ENCODE measurements at places on chromosomes 3 and 15.
A peak's percentile ranks its signal among the peaks of the same experiment; 100 is the strongest.

GRCh38 chr3:138935863-138936740, 10.8 kb downstream of the FOXL2 start:
- peak; percentile 75 for DNase-seq

DNA sequence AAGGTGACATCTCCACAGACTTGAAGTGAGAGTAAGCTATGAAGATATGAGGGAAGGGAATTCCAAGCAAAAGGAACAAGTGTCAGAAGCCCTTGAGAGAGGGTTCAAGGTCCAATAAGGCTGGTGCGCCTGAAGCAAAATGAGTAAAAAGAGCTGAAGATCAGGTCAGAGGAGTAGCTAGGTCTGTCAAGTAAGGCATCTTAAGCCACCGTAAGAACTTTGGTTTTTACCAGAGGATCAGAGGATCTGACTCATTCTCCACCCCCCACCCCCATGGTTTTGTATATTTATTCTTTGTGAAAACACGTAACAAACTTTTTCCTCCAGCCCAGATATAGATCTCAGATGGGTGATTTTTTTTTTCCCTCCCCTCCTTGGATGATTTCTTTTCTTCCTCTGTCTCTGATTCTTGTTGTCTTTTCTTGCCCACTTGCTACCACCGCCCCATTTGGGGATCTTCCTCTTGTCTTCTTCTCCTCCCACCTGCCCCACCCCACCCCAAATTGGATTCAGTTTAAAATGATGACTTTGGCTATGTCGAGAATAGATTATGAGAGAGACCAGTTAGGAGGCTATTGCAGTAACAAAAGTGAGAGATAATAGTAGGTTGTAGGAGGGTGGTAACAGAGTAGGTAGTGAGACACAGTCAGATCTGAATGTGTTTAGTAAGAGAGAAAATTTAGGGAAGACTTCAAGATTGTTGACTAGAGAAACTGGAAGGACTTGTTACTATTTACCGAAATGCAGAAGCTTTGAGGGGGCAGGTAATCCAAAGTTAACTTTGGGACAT, 6.1 kb downstream of the TRMT10C start:
- no peak for DNase-seq

DNA sequence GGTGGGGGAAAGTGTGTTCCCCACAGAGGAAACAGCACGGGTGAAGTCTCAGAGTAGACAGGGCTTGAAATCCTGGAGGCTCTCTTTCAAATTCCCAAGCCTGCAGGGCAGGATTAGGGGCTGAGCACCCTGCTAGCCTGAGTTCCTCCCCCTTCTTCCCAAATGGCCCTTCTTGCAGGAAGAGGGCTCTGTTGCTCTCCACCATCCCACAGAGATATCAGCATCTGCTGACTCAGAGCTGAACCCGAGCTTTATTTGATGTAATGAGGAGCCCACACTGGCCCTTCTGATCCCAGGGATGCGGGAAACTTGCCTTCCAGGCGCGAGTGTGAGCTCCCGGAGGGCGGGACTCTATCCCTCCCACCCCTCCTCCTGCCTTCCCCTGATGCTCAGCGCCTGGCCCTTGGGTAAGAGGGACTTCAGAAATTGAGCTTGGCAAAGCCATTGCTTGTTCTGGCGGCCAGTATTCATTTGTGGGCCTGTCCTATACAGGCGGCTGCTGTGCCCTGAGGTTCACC, 1.4 kb upstream of the STRA6 start:
- DNase-seq = no peak

- no peak for DNase-seq
Observed at GRCh38 chr3:64760258-64760657, 72.5 kb upstream of the ADAMTS9 start.

GRCh38 chr15:23038726-23039142, 635 bp downstream of the TUBGCP5 start:
- DNase-seq = no peak

DNA sequence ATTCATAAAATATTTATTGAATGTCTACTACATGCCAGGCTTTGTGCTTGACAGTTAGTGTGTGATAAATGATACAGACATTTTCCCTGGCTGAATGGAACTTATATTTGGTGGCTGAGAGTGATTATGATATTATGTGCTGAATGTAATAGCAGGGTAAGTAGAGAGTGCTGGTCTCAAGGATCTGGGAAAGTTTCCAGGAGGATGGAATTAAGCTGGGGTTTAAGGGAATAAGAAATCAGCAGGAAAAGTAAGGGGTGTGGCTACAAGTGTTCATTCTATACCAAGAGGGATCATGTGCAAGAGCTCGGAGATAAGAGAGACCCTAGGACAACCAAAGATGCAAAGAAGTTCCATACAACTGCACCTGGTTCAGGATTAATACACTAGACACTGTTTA, 500.1 kb upstream of the CFAP20DC start:
- no peak for DNase-seq

- DNase-seq = no peak
Observed at GRCh38 chr3:197907196-197907595, 42.8 kb upstream of the RPL35A start.

- no peak for DNase-seq
Observed at GRCh38 chr15:84654689-84655453, 788 bp upstream of the WDR73 start.

- no peak for DNase-seq
Observed at GRCh38 chr3:72727172-72727571, 121.1 kb downstream of the SHQ1 start.

- DNase-seq = no peak
Observed at GRCh38 chr3:179421500-179421899, 29.8 kb downstream of the GNB4 start.

GRCh38 chr3:13336592-13336991, 83.5 kb downstream of the NUP210 start:
- DNase-seq = no peak

- DNase-seq = no peak
Observed at GRCh38 chr3:128367221-128367620, 99.5 kb downstream of the DNAJB8 start.

- DNase-seq = no peak
Observed at GRCh38 chr3:24460974-24461373, 33.7 kb downstream of the THRB start.

- no peak for DNase-seq
Observed at GRCh38 chr3:20324664-20325478, 138.9 kb upstream of the SGO1 start.

DNA sequence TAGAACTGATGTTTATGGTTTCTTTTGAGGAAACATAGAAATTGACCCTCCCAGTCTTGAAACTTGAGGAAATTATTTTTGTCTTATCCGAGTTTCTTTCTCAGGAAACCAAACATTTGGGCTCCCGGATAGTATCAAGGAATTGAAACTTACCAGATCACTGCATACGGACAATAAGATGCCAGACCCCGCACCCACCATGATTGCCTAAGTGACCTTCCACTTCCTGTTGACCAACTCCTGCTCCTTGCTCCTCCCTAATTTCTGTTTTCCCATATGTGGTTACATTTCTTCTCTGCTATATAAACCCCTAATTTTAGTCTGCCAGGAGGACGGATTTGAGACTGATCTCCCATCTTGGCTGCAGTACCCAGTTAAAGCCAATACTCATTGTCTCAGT, 118.4 kb upstream of the TPRG1 start:
- DNase-seq = no peak

DNA sequence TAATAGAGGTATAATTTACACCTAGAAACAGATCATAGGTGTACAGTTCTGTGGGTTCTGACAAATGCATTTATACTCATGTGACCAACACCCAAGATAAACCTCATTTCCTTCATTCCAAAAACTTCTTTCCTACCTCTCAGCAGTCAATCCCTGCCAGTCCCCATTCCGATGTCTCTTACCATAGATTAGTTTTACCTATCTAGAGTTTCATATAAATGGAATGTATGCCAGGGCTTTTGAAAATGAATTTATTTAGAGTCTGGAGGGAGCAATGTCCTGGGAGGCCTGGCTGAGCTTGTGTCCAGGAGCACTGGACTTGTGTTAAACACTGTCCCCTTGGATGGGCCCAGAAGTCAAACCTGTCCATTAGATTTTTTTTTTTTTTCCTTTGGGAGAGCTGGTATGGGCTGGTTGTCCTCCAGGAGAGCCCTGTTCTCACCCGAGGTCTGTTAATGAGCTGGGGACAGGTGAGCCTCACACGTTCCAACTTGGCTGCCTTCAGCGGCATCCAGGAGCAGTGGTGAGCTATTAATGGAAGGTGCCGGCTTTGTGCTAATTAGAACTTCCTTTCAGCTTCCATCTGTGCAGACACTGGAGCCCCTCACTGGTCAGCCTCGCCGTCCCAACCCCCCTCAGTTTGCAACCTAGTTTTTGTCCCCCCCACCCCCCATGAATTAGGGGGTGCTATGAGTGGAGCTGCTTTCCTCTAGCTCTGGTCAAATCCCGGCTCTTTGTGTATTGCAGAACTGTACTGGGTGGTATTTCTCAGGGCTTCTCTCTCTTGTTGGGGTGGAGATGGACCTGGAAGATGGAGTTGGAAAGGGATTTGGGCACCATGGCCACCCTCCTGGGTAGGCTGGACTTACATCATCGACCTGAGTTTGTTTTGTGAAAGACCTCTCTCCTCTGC, 40.7 kb upstream of the POLG start:
- no peak for DNase-seq

DNA sequence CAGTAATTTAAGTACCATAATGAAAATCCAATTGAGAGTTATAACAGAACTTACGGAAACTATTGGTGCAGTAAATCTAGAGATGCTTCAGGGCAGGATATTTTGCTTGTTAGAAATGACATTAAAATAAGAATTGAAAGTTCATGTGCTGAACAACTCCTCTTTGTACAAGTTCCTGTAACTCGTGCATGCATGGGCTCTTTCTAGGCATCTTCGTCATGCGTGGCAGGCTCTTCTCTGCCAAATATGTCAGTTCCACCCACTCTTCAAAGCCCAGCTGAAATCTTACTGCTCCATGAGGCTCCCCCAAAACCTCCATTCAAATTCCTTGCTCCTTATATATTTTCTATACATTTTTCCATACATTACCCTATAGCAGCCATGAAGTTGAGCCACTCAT, 48.7 kb downstream of the FBN1 start:
- DNase-seq = no peak

GRCh38 chr15:65901336-65901735, 32.0 kb downstream of the RAB11A start:
- no peak for DNase-seq

GRCh38 chr15:52710050-52710707, 31.0 kb upstream of the ATOSA start:
- no peak for DNase-seq

DNA sequence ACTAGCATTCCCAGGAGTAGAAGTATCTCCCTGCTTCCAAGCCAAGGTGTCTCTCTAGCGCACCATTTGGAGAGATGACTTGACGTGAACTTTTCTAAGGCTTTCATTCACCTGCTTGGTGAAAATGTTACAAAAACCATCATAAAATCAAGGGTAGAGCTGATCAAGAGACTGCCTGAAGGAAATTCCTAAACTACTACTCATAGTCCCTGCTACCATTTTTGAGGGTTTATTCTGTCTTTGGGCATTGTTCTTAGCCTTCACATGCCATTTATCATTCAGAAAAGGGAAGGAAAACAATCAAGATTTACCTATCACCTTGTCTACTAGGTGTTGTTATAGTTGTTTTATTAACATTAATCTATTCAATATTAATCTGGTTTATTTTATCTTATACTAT, 525.8 kb downstream of the NTRK3 start:
- no peak for DNase-seq

DNA sequence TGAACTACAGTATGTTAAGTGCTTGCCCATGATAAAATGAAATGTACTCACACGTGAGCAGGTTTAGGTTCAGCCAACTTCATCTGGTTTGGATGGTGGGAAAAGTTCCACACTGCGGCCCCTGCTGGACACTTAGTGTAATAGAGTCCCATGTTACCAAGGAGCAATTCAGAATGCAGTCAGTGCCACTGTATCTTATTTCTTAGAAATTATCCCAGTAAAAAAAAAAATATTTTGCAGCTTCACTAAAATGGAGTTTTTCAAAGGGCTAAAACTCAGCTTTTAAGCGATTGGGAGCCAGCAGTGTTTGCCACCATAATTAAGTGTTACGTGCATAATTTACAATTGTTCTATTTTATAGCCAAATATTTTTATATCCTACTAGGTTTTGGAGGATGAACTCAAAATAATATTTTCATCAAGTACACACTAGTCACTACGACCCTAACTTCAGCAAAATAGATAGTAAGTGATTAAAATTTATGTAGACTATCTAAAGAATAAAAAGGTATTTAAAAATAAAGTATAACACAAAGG, 371.7 kb upstream of the GBE1 start:
- DNase-seq = no peak

DNA sequence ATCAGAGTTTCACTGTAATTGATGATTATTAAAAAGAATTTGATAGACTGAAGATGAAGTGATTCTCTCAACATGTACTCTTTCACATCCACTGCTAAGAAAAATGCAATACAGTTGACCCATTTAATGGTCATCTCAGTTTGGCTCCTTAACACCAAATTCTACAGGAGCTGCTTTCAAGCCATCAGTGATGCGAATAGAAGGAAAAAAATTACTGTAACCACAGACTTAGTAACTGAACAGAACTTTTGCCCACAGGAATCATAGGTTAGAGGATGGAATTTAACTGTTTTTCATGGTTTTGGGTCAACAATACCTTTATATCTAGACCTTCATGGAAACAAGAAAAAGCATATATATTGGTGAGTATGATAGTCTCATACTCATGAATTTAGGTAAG, 633.5 kb downstream of the CADM2 start:
- no peak for DNase-seq

GRCh38 chr15:25170113-25170731, 215.4 kb downstream of the SNRPN start:
- no peak for DNase-seq

Data from GOT3 (cell line).